Amniotic epithelial cell (primary cell): ENCODE measurements at places on chromosomes 12 and 14.
A peak's percentile ranks its signal among the peaks of the same experiment; 100 is the strongest.

GRCh38 chr14:53539489-53540126, 386.5 kb upstream of the DDHD1 start:
- peak; percentile 75 for DNase-seq

DNA sequence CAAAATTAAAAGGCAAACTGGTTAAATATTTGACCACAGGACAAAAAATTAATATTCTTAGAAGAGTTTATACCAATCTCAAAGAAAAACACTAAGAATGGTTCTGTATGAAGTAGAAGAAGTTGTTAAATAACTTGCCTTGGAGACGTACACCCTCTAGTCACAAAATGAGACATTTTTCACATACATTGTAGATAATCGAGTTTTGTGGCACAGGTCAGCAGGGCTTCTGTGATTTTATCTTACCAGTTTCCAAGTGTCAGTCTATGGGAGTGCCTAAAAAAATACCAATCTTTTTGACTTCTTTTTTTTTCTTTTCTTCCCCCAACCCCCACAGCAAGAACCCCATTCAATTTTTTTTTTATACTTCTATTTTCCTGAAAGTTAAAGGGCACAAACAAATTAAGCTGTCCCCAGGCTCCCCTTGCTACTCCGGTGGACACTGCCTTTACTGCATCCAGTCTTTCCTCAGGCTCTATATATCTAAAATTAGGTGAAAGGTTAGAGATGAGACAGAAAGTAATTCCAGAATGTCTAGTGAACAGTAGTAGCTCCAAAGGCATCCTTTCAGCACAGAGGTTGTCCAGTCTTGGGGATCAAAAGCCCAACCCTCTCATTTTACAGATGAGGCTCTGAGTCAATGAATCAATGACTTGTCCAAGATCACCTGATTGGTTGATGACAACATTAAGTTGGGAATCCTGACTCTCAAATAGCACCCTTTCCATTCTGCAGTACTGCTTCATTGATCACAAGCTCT, 6.2 kb downstream of the LIMA1 start:
- no peak for DNase-seq

DNA sequence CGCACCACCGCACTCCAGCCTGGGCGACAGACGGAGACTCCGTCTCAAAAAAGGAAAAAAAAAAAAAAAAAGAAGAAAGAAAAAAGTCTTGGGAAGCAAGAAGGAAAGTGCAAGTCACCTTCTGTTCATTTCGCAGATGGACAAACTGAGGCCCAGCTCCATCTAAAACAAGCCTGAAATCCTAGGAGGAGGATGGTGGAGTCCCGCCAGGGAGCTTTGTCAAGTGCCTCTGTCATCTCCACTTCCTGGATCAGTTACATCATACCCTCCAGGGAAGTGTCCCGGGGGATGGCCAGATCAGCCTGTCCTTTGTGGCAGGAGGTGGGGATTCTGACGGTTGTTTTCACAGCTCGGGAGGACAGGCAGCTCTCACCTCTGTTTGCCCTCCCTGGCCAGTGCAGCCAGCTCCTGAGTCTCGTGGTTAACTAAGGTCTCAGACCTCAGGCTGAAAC, 8.7 kb upstream of the SDSL start:
- DNase-seq = no peak

DNA sequence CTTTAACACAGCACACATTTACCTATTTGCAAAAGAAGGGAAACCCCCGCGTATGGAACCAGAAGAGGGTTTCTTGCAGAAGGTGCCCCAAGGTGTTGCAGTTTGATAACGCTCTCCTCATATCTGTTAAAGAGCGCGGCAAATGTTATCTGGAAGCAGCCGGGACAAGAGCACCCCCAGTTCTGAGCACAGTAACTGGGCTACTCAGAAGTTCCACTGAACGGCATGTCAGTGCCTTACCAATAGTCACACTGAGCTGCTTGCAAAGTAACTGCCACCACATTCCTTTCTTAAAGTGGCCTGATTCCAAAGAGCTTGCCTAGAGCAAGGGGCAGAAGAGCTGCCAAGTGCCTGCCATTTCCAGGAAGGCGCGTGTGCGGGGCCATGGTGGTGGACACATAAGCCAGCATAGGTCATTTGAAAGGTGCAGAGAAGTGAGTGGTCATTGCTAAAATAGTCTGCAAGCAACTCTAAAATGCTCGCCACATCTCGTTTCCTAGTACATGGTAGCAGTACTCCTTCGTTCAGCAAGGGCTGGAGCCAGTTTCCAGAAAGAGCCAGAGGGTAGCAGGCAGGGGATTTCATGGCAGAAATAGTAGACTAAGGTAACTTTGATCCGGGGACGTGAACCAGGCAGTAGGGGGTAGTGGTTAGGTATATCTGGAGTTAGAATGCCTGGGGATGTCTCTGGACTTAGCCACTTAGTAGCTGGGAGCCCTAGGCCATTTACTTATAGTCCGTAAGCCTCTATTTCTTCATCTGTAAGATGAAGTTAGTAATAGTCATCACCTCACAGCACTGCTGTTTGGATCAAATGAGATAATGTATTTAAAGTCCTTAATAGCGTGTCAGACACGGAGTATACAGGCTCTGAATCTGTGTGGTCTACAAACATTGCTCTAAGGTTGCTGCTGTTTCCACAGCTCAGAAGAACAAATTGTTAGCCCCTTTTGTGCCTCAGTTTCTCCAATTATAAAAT, 37.6 kb downstream of the SPTB start:
- no peak for DNase-seq

DNA sequence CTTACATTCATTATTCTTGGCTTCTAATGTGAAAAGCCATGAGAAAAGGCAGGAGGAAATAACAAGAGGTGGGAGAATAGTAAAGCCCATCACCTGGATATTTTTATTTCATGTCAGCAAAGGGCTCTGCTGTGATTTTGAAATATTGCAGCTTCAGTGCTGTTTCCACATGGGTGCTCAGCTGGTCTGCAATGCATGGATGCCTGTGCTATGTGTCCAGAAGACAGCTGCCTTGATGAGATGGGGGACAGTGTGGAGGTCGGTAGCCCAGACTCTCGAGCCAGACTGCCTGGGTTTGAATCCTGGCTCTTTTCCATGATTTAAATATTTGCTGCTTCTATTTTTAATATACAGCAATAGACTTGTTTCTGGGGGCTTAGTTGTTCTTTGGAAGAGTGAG, 477.5 kb upstream of the GARIN6 start:
- no peak for DNase-seq

DNA sequence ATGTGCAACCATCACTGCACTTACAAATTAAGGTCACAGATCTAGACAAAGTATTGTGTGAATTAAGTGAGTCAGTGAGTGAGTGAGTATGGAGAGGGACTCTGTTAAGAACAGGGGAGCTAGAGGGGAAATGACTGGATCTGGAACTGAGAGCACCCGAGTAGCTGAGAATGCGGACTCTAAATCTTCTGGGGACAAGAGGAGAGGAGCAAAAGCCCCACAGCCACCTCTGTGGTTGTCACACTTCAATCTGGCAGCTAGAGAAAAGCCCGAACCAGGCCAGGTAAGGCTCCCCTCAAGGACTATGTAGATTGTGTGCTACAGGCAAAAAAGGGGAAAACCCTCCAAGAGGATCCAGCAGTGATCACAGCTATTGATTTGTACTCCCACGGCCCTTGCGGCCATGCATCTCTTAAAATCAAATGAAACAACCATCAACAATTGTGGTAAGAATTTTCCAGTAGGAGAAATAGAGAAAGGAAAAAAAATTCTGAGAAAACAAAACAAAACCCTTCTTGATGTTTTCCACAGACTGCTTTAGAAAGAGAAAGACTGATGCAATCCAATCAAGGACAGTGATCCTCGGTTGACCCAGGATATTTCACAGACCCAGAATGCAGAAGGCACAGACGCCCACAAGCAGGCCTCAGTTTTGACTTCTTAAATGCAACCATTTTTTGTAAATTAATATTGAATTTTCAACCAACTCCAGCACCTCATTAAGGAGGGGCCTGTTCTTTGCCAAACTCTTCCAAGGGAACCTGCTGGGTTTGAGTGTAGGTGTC, 109.6 kb downstream of the SLC38A6 start:
- DNase-seq = peak; percentile 29

DNA sequence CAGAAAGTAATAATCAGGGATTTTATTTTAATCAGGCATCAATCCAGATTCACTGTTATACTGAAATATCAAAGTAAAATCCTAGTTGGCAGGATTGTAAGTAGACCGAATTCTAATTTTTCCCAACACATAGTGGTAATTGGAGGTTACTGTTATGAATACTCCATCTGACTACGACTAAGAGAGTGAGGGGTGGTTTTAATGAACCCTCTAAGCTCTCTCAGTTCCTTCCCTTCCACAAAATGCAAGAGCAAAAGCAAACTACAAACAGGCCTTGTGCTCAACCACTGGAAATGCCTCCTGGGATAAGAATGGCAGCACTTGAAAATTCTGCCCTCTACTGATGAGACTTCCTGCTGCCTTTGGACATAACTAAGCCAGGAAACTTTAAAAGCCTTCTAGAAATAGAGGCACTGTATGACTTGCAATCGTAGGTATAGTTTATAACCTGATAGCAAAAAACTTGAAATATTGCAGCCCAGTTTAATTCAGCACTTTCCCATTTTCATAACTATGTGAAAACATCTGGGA, 184.8 kb downstream of the SLC16A7 start:
- DNase-seq = peak; percentile 66

- DNase-seq = no peak
These were observed 3.1 kb downstream of the SAMD4A start for GRCh38 chr14:54570047-54570446.

GRCh38 chr14:21109377-21110138, 8.7 kb downstream of the TMEM253 start:
- peak; percentile 15 for DNase-seq

- DNase-seq = no peak
These were observed 42.1 kb upstream of the GXYLT1 start for GRCh38 chr12:42186793-42187192.

GRCh38 chr12:32604565-32604964, 74.5 kb upstream of the DNM1L start:
- no peak for DNase-seq

DNA sequence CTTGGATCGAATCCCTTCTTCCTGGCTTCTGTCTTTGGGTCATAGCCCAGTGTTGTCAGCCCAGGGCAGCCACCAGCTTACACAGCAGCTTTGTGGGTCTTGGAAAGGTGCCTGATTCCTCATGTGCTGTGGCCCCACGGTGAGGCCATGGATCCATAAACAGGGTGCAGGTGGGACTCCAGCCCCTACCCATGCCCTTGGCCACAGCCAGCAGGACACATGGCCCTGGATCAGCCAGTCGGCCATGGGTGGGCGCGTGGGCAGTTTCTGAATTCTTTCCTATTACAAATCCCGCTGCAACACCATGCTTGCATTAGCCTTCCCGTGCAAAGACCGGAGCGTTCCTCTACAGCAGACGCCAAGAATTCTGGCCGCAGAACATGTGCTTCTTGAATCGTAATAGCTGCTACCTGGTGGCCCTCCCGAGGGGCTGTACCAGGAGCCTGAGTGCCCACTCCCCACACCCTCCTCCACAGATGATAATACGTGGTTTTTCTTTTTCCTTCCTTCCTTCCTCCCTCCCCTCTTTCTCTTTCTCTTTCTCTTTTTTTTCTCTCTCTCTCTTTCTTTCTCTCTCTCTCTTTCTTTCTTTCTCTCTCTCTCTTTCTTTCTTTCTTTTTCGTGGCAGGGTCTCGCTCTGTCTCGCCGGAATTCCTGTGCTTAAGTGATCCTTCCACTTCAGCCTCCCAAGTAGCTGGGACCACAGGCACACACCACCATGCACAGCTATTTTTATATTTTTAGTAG, 2.9 kb upstream of the MMP17 start:
- DNase-seq = no peak

DNA sequence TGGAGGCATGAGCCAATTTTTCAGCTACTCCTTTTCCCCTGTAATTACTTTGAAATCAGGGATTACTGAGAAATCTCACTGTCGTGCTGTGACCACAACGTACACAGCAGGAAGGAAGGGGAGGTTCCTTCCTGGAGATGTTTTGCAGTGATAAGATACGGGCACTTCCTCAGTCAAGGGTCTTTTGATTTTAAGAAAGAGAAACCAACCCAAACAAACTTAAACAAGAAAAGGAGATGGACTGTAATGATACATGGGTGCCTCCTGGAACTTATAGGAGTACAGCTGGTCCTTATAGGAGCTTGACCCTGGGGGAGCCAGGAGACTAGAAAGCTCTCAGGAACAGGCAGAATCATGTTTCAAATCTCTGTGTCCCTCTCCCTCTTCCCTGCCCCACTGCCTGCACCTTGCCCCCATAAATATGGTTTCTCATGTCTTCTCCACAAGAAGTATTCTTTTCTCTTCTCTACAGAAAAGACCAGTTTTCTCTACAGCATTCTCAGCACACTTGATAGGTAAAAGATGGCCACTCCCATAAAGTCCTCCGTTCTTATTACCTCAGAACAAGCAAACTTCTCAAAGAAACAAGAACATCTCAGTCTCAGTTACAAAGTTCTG, 281.1 kb upstream of the AMIGO2 start:
- no peak for DNase-seq

DNA sequence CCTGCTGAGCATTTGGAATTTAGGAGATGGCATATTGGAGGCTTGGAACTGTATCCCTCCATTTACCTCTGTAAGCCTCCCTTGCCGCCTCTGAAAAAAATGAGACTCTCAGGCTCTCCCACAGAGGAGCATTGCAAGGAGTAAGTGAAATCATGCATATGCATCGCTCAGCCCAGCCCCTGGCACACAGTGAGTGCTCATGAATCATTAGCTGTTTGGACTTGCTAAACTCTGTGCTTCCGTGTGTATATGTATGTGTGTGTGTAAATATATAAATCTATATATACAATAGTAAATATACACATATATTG, 17.1 kb upstream of the TBX3 start:
- DNase-seq = no peak

DNA sequence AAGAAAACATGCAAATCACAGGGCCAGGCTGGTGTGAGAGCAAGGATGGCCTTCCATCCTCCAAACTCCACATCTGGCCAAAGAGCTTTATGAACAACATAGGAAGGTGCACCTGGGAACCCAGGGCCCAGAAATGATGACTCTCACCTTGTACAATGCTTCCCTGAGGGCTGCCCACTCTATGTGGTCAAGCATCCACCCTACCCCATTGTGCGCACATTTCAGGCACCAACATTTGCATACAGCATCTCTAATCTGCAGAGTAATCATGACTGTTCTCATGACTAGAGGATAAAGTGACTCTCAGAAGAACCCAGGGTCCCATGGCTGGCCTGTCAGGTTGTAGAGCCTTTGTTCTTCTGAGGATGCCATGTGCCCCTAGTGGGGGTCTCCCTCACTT, 57.2 kb upstream of the NTF3 start:
- DNase-seq = no peak

GRCh38 chr12:92065639-92066038, 80.0 kb downstream of the BTG1 start:
- no peak for DNase-seq

GRCh38 chr12:71576496-71576895, 87.2 kb downstream of the ZFC3H1 start:
- DNase-seq = no peak

GRCh38 chr12:112881602-112882001, 25.2 kb upstream of the OAS1 start:
- no peak for DNase-seq

DNA sequence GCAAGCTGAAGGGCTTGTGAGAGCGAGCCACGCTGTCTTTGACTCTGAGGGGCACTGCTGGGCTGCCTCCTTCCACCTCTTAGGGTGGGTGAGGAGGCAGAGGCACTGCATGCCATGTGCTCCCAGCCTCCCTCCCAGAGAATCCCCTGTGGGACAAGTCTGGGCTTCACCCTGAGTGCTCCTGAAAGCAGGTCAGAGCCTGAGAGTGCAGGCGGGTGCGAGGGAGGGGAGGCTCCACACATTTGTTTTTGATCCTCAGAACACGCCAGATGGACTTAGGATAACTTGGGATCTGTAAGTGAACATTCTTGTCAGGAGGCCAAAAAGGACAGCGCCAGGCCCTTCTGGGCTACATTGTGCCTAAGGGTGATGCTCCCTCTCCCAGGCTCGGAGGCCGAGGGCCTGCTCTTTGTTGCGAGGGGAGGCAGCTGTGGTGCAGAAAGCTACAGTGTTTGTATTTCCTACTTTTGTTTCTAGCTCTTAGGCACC, 155.4 kb downstream of the TMX1 start:
- DNase-seq = peak; percentile 84
